ENCODE measurements at places on chromosomes 6 and 20.

DNA sequence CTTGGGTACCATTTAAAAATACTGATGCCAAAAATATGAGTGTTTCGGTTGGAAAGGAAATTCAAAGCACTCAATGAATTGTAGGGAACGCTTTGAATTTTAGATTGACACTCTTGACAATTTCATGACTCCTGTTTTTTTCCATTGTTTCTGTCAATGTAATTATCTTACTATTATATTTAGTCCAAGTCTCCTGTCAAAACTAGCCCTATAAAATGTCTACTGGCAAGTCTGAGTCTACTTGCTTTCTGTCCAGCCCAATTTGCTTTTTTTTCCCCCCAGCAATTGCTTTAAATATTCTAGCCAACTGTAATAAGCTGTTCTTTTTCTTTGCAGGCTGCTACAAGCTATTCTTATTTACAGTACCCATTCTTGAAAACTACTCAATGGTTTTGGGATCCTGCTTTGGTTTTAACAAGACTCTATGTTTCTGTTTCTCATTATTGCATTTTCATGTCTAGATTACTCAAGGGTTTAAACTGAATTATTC, 1103.9 kb upstream of the GJE1 start:
- DNase-seq, result no peak

DNA sequence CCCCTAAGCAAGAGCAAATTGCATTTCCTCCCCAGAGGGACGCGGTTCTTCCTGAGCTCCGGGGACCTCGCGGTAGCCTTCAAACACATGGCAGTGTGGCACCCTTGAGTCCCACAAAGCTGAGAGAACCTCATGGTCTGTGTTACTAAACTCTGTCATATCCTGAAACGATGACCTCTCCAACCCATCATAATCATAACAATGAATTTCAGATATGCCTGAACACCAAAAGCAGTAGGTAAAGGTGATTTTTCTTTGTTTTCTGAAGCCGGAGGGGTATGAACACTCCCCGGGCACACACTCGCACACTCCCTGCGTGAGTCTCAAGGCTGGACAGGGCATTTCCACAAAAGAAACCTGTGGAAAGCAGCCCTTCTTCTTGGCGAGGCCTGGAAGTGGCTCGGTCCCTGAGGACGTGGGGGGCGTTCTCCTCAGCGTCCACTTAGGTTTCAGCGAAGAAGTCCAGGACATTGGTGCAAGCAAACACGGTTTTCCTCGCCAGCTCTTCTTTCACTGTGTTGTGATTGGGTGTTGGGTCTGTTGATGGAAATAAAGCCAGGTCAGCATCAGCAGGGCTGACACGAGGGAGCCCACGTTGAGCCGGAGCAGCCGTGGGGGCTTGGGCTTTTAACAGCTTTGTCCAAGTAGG, 183.4 kb downstream of the ERMARD start:
- no peak for DNase-seq

GRCh38 chr20:4720977-4721349, 746 bp upstream of the PRND start:
- no peak for DNase-seq

GRCh38 chr6:169411296-169411695, 157.7 kb upstream of the THBS2 start:
- no peak for DNase-seq

- DNase-seq, result no peak
These were observed 12.6 kb downstream of the TINAG start for GRCh38 chr6:54320871-54321270.

DNA sequence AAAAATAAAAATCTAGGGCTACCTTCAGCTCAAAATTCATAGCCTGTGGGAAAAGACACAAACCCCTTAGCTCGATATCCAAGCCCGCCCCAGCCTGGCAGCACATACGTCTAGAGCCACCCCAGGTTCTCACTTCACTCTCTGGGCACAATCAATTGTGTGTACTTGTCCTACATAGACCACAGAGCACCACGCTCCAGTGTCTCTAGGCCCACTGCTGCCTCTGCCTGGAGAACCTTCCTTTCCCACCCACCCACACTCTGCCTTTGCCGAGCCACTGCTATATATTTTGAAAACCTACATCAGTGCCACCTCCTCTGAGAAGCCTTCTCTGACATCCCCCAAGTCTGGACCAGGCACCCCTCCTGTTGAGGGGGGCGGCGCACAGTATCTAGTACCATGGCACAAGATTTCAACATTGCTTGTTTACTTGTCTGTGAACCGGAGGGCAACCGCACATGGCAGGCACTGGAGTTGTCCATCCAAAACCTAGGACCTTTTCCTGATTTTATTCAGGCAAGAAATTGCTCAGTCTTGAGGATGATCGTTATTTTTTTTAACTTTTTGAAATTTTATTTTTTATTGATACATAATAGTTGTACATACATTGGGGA, 141.5 kb downstream of the UNC5CL start:
- DNase-seq, result no peak

DNA sequence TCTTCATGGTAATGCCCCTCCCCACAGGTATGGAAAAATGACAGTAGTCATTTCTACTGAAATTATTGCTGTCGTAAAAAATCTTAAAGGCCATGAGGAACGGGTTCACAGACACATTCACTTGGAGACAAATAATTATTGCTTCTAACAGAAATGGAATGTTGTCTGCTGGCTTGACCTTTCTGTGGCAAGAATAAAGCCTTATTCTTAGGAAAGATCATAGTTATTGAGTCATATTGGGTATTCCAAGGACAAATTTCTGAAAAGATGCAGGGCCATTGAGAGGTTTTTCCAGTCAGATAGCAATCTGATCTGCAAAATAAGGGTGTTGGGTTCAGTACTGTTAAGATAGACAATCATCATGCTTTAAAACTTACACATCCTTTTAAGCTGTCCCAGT, 29.2 kb downstream of the AKAP7 start:
- no peak for DNase-seq

GRCh38 chr6:136593748-136594490, 43.7 kb upstream of the MAP7 start:
- DNase-seq, result no peak

- DNase-seq, result no peak
These were observed 125.5 kb downstream of the IPCEF1 start for GRCh38 chr6:154230910-154231595.

- no peak for DNase-seq
These were observed 61.7 kb downstream of the E2F3 start for GRCh38 chr6:20463396-20463795.

GRCh38 chr6:14776307-14776706, 469.6 kb upstream of the JARID2 start:
- no peak for DNase-seq

GRCh38 chr20:34215711-34216381, 25.4 kb upstream of the ASIP start:
- peak; percentile 68 for DNase-seq

DNA sequence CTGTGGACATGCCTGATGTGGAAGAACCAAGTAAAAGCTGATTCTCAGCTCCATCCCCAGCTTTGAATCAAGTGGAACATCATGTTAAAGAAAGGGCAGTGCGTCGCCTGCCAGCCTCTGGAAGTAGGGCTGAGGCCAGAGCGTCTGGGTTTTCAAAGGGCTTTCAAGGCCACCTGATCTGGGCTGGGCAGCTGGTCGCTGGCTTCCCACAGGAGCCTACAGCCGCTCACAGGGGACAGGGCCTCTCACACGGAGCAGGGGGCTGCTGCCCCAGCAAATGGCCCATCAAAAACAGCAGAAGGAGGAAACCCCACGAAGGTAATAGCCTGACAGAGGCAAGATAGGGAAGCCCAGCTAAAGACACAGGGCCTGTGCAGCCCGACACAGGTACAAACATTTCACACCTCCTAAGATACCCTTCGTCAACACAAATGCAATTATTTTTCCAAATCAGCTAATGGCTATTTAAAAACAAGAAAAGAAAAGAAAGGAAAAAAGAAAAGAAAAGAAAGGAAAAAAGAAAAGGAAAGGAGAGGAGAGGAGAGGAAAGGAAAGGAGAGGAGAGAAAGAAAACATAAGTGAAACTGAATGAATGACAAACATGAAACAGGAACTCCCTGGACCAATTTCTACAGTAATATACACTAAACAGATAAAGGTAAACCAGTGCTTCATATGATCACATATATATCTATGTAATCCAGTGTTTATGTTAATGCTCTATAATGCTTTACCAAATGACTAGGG, 24.8 kb downstream of the RRBP1 start:
- DNase-seq, result no peak

DNA sequence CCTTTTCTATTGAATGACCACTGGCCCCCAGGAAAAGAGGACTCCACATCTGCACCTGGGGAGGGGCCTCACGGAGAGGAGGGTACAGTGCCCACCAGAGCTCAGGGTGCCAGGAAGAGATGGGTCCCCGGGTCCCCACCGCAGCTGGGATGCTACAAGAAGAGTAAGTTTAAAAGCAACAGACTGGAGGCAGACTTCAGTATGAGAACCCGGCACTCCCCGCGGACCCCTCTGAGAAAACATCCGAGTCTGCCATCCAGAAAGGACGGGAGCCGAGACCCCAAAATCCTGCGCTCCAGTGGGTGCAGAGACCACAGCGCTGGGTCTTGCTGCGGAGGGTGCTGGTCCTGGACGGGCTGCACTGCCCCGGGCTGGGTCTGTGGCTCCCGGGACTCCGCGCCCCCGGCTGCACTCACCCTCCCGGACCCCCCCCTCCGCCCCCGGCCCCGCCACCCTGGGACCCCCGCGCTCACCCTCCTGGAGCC, 350 bp downstream of the HELZ2 start:
- no peak for DNase-seq

DNA sequence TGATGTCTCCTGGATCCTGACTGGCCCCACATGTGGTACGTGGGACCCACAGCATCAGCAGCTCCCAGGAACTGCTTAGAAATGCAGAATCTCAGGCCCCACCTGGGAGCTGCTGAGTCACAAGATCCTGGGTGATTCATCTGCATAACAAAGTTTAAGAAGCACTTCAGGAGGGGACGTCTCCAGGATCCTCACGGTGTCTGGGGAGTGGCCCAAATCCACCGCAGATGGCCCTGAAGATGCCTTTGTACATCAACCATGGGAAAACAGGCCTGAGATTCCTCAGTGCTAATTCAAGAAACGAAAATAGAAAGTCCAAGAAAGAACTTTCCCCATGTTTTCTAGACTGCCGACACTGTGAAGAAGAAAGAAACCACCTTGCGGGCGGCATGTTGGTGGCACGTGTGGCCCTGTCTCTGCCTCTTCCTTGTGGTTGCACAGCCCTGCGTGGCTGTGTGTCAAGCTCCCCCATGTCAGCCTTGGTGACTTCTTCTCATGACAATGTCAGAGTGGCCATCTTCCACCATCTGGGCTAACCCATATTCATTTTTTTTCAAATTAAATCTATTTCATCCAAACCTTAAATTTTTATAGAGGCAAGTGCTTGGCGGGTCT, 26.1 kb downstream of the RRBP1 start:
- no peak for DNase-seq

DNA sequence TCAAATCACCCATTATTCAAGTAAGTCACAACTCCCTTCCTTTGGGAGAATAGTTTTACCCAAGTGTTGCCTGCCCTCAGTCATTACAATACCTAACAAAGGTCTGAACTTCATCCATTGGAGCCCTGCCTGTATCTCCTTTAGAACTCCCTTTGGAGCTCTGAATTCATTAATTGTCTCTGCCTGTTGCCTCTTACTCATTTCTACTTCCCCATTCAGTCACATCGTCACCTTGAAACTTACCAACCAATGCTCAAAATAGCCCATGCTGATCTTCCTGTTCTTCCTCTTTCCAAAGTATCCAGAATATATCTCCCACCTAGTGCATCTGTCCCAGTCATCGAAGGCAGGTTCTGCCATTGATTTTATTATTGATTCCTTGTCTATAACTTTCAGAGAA, 120.7 kb upstream of the ADGRF1 start:
- no peak for DNase-seq

GRCh38 chr20:62023935-62024334, 41.7 kb downstream of the TAF4 start:
- no peak for DNase-seq

DNA sequence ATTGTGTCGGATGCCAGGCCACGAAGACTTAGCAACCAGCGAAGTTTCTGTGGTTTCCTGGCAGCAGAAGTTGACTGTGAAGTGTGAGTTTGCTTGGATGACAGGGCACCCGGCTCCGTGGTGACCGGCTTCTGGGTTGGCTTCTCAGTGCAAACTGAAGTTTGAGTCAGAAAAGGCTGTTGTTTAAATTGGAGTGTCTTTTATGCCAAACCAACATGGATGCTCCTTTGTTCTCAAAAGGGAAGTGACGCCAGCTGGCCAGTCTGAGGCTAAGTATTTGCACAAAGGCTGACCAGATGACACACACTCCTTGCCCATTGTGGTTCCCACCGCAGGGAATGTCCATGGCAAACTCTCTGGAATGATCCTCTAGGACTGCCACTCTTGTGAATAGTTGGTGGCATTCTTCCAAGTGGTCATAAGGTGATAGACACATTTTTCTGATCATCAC, 164.8 kb upstream of the QKI start:
- no peak for DNase-seq

GRCh38 chr20:57048027-57048869, 218.2 kb downstream of the BMP7 start:
- no peak for DNase-seq

Data from NCI-H1092 treated with DMSO at 0.1 percent for 48 hours (cell line).